ENCODE measurements at places on chromosomes 2 and 18. TPM values are rescaled to one million over a fixed set of nuclear protein-coding genes. Genes with fewer than 3 reads are reported as not detected.

- no peak for DNase-seq
Measured at GRCh38 chr2:31108561-31109286, 29.5 kb downstream of the GALNT14 start.

DNA sequence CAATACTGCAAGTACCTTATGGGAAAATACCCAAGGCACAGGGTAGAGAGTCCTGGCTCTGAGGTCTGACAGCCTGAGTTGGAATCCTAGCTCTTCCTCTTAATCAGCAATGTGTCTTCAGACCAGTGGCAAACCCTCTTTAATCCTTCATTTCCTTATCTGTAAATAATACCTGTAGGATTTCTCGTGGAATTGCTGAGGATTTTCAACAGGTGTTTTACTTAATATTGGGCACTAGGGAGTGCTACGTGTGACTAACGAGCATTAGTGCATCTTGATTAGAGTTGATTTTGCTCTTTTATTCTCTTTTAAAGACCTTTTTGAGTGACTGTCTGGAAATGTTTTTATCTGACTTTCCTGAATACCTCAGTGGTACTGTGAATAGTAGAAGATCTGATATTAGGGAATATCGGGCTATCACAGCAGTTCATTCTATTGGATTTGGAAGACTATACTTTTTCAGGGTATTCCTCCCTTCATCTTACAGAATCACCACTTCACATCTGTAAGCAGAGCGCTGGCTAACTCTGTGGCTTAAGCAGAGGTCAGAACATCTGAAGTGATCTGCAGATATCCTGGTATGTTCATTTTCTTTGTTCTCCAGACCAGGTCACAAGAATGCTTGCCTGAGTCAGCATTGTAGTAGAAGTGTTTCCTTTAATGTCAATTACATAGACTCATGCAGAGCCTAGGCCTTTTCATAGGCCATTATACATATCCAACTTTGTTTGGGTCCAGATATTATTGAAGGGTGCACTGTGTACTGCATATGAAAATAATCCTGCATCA, 49.1 kb downstream of the ARHGAP28 start:
- no peak for DNase-seq

DNA sequence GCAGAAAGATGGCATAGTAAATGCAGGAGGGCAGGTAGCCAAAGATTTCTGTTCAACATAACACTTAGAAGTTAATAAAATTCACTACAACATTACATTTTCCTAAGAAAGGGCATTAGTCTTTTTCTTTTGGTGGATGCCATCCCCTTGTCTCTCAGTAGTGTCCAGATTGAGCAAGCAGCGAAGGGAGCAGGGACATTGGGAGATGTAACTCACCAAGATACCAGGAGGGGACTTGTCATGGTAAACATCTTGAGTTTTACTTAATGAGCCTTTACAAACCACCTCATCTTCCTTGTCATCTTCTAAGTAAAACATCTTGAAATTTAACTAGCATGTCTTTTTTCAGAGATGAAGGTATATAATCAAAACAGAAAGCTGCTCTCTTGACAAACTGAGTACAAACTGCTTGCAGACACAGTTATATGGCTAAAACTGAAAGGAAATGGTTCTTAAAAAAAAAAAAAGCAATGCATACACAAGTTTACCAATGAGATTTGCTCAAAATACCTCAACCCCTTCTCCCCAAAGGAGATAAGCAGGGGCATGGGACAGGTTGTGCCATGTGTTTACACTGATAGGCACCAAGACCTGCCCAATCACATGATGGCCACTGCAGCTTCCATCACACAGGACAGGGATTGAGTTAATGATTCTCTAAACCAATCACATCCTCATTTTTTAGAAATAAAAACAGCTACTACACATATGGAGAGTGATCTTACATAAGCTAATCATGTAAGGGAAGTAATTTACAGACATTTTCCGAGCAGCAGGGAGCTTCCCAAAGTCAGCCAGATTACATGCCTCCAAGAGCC, 30.3 kb downstream of the LPIN2 start:
- DNase-seq: peak; percentile 55

The COL3A1 gene
- not detected for total RNA-seq

DNA sequence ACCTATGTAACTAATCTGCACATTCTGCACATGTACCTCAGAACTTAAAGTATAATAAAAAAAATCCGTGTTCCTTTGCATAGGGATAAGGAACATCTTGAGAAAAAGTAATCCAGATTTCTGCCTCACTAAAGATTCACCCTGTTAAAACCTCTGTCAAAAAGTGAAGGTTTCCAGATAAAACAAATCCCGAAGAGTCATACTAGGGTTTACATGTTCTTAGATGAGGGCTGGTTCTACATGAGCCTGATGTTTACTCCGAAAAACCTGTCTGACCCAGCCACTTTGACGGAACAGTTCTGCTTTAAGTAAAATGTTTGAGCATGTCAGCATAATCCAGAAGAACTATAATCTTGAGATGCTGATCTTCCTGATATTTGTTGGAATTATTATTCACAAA, 515.6 kb upstream of the SLC8A1 start:
- no peak for DNase-seq

GRCh38 chr2:124480958-124481357, 455.9 kb downstream of the CNTNAP5 start:
- no peak for DNase-seq
